ENCODE measurements at places on chromosomes 16 and 17.

GRCh38 chr17:66343531-66344078 is 41.2 kb downstream of the PRKCA start:
- no peak for DNase-seq

DNA sequence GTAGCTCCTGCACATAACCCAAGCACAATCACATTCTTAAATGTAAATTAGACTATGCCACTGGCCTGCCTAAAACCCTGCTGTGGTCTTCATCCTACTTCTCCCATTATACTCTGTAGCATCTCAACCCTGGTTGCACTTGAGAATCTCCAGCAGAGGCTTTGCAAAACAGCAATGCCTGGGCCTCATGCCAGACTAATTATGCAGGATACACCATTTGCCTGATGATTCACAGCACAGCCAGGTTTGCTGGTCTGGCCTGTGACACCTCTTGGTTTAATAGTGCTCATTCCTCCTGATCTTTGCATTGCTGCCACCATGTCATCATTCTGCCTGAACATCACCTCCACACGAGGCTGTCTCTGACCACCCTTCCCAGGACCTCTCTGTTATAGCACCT is 491.9 kb upstream of the TOM1L1 start:
- DNase-seq, result no peak

- no peak for DNase-seq
Measured at GRCh38 chr16:72854267-72854959, 193.5 kb downstream of the ZFHX3 start.

DNA sequence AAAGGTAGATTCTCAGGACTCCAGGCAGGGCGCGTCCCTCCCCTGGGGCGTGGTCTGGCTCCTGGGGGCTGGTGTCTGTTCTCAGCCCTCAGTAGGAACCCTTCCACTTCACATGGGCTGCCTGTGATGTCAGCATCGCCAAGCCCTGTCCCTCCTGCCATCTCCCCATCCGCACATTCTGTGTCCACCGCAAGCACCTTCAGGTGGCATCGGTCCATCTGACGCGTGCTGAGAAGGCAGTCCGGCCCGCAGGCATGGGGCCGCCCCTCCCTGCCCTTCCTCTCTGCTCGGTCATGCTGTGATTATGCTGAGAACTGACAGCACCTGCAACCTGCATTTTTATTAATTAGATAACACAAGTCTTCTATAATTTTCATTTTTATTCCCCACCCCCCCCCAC is 12.7 kb upstream of the DNAH17 start:
- no peak for DNase-seq
